ENCODE measurements at places on chromosomes 7 and 10.

- no peak for DNase-seq
Observed at GRCh38 chr10:118940386-118940785, 89.1 kb upstream of the NANOS1 start.

DNA sequence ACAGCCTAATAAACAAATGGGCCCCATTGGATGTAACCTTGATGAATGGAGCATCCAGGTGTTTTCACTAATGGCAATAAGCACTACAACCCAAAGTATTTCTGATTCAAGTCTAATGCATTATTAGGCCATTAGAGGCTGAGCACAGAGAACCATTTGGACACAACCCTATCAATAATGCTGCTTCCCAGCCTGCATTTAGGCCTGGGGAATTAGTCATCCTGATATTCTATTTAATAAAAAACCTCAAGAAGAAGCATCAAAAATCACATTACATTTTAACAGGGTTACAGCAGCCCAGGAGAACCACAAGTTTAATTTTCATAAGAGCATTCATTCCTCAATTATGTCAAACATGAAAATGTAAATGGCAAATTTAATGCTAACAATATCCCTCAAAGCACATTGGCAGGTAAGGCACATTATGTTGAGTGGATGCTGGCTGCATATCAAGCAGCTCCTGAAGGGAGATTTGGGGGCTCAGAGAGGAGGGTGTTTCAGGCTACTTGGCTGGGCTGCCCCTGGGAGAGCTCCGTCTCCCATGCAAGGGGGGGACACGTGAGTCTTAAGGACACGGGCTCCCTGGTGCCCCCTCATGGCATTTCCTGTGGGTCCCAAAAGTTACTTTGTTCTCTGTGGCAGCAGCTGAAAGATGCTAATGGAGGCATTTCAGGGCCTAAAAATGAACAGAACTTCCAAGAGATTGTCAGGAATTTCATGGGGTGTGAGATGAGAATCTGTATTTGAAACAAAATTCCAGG is 143.4 kb downstream of the HERPUD2 start:
- DNase-seq: no peak

GRCh38 chr10:79195091-79195923 is 126.5 kb downstream of the ZMIZ1 start:
- DNase-seq: no peak

DNA sequence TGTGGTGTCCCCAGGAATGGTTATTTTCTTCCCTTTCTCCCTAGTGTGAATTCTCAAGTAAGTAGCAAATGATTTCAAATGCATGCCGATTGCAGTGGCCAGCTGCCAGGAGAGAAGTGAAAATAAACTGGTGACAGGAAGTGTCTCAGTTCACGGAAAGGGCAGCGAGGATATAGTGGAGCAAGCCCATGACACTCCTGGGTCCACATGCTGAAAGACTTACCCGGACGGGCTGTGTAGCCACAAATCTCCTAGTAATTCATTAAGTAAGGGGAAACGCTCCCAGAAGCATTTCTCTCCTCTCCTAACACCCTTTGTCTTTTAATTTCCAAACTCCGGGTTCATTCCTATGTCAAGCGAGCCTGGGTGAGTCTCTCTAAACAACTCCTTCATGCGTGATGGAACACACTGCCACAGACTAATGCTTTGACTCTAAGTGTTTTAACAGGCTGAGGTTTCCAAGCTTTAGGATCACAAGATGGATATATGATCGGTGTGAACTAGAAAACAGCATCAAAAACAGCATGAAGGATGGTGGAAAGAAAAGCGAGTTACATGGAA is 125.6 kb downstream of the CYP26A1 start:
- DNase-seq: no peak

DNA sequence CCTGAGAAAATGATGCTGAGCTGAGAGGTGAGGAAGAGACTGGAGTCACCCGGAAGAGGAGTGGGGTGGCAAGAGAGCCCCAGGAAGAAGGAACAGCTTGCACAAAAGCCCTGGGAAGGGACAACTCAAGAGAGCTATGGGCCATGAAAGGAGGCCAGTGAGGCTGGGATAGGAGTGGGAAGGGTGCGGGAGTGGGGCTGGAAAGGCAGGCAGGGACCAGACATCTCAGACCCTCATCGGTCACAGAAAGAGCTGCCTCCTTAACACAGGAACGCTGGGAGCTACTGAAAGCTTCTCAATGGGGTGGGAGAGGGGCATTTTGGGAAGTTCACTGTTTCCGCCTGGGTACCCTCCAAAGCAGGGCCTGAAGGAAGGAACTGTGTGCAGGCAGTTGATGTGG is 122.0 kb upstream of the UNC5B start:
- DNase-seq: no peak

- no peak for DNase-seq
Observed at GRCh38 chr10:32166365-32166764, 110.1 kb upstream of the KIF5B start.

- DNase-seq: no peak
Observed at GRCh38 chr10:29055101-29055500, 233.8 kb upstream of the LYZL1 start.

DNA sequence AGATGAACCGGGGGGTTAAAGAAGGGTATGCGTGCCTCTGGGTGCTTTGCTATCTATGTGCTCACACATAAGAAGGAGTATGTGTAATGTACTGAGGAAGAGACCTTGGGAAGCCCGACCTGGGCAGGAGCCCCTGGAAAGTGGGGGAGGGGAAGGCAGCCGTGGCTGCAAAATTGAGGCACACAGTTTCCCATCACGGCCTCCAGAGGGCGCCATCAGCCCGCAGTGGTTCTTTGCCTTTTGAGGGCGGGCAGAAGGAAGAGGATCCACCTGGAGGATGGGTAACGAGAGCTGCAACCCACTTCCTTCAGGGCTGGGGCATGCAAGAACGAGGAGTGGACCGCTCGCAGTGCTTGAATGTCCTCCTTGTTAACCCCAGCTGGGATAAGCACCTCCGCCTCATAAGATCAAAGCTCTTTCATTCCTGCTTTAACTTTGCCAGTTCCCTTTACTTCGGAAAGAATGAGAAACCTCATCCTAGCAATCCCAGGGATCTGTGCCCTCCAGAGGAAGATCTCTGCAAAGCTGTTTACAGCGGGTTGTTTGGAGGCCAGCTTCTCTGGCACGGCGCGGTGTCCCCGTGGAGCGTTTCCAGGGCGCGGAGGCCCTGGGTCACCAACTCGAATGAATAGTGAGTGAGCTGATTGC is 77.9 kb downstream of the PCGF5 start:
- DNase-seq: peak; percentile 24

DNA sequence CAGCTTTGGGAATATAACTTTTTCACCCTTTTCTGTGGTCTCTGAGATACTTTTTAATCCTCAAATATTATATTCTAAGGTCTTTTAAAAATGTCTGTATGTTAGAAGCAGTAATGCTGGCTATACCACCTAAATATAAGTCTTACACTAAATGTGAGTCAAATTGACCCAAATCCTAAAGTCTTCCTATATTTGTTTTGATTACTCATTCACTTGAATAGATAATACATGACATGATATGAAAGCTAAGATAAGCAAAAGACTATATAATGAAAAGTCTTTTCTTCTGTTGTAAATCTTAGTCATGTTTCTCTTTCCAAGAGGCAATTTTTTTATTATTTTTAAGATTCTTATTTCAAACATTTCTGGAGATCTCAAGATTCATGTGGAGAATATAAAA is 64.2 kb downstream of the HDAC9 start:
- no peak for DNase-seq

DNA sequence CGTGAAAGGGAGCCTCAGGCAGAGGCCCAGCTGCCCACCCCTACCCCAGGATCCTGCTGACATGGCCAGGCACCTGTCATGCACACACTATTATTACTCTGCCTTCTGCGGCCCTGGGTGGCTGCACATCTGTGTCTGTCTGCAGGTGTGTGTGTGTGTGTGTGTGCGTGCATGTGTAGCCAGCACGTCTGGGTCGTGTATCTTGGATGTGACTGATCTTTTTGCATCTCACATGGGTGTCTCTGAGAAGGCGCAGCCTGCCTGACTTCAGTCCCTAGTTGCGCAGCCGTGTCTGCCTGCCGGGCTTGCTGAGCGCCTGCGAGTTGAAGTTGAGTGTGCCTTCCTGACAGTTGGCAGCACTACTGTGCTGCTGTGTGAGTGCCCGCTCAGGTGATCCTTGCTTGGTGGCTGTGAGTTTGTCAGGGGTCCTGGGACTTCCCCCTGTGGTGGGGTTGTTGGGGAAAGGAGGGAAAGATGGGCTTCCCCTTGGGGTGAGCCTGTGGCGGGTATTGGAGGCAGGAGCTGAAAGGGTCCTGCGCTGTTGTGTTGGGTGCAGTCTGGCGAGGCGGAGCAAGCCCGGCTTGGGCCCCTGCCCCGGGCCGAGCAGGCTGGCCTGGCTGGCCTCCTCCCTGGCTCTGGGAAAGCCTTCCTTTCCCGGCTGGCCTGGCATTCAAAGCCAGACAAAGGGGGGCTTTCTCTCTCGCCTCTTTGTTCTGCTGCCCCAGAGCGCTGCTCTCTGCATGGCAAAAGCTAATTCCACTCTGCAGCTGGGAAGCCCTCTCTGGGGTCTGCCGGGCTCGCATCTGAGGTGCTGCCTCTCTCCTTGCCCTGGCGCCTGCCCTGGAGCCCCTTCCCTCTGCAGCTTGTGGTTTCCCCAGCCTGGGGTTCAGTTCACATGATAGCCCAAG is 4.9 kb downstream of the TRIM8 start:
- DNase-seq: no peak

GRCh38 chr10:29555746-29556481 is 78.9 kb downstream of the SVIL start:
- DNase-seq: no peak
